Astrocyte (in vitro differentiated cells and primary cell): ENCODE measurements at places on chromosomes 3 and 15. TPM values are rescaled to one million over a fixed set of nuclear protein-coding genes. Genes with fewer than 3 reads are reported as not detected.

The TGM4 gene
- total RNA-seq: 0.18 TPM in 1 of 2 replicates, not detected in the other

The KIF7 gene
- total RNA-seq: 5.1 and 5.3 TPM in 2 replicates

The SCAMP5 gene
- 18.7 and 23.1 TPM in 2 replicates for total RNA-seq

The MYZAP gene
- 0.41 TPM in 1 of 2 replicates, not detected in the other for total RNA-seq

The CDC25A gene
- 4.6 and 5.1 TPM in 2 replicates for total RNA-seq

The USP4 gene
- 31.8 and 33.8 TPM in 2 replicates for total RNA-seq

- DNase-seq: no peak
These were observed 3.9 kb upstream of the MECOM start for GRCh38 chr3:169667166-169668071.

- DNase-seq: no peak
These were observed 18.2 kb downstream of the IDH3A start for GRCh38 chr15:78167227-78167888.

DNA sequence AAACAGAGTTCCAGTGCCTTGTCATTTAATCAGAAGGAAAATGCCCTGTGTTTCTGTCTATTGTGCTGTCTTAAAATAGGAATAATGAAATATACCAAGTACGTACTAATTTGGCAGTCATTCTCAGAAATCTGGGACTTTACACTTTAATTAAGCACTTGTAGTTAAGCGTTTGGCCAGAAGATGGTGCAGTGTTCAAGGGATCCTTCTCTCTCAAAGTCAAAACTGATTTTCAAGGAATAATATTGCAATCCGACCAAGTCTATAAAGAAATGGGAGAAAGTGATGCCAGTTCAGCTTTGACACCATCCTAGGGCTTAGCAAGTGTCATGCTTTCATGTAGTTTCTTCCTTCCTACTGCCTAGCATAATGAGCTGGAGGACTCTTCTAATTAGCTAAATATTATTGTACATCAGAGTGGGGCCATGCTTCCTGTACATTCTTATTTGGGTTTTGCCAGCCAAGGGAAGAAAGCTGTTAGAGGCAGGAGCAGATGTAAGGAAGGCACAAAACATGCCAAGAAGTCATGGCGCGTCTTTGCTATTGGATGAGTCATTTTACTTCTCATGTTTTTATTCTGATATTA is 64.8 kb downstream of the SAMMSON start:
- DNase-seq: no peak

- DNase-seq: no peak
These were observed 880.2 kb upstream of the EPHA6 start for GRCh38 chr3:95934181-95934580.

DNA sequence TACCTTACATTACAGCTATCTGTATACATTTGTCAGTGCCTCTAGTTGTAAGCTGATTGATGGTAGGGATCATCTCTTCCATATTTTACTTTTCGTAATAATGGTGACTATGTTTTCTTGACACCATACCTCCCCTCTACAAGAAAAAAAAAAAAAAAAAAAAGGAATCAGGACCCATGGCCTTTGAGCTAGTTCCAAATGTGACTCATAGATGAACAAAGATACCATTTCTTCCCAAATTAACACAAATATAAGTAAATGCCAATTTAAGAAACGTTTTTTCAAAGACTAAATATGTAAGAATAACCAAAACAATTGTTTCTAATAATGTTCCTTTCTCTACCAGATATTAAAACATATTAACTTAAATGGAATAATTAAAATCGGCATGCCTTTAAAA is 23.1 kb downstream of the UBE3A start:
- DNase-seq: no peak

DNA sequence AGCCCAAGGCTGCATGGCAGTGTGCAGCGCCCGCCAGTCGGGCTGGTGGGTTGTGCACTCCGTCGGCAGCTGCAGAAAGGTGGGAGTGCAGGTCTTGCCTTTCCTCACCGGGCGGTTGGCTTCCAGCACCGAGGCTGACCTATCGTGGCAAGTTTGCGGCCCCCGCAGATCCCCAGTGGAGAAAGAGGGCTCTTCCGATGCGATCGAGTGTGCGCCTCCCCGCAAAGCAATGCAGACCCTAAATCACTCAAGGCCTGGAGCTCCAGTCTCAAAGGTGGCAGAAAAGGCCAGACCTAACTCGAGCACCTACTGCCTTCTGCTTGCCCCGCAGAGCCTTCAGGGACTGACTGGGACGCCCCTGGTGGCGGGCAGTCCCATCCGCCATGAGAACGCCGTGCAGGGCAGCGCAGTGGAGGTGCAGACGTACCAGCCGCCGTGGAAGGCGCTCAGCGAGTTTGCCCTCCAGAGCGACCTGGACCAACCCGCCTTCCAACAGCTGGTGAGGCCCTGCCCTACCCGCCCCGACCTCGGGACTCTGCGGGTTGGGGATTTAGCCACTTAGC is 4.3 kb downstream of the ISL2 start:
- DNase-seq: no peak

DNA sequence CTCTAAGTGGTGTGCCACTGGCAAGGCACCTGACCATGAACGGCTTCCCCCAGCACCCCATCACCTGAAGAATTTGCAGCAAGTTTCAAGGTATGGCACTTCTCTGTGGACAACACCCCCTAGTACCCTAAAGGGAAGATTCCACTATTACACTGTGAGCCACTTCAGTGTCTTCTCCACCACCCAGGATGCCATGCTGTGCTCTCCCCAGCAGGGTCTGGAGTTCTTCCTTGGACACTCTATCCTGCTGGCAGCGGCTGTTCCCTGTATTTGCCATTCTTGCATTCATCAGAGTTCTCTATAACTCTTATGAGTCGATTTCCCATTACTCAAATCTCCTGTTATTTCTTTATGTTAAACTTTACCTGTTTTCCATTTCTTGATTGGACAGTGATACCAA is 33.9 kb upstream of the RNU6-1 start:
- no peak for DNase-seq
